HT1080 (cell line): ENCODE measurements at places on chromosomes 7 and 10.

DNA sequence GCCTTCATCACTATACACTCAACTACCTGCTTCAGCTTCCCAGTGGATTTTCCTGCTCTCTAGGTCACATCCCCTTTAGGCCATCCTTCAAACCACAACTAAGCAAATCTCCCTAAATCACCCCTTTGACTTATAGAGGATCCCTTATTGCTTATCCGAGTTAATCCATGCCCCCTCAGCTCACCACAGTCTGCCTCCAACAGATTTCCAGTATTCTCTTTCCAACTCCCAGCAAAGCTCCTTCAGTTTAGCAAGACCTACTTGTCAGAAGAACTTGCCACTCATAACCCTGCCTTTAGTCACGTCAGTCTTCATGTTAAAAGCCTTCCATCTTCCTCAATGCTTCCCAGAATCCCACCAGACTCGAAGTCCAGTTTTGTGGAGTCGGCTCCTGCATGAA is 38.6 kb downstream of the RAPGEF5 start:
- no peak for DNase-seq

DNA sequence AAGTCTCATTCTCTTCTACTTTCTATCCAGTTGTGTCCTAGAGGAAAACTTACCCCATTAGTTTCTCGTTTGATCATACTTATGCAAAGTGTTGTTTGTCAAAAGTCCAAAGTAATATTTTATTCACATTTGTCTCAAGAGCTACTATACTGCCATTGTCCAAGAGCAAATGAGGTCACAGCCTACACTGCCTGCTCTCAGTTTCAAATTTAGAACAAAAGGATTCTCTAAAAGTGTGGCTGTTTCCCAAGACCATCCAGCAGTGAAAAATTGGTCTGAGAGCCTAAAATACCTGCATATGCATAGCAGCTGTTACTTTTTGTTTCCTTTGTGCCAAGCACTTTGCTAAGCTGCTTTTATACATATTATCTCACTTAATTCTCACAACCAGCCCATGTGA is 439.5 kb upstream of the NFE2L3 start:
- no peak for DNase-seq

DNA sequence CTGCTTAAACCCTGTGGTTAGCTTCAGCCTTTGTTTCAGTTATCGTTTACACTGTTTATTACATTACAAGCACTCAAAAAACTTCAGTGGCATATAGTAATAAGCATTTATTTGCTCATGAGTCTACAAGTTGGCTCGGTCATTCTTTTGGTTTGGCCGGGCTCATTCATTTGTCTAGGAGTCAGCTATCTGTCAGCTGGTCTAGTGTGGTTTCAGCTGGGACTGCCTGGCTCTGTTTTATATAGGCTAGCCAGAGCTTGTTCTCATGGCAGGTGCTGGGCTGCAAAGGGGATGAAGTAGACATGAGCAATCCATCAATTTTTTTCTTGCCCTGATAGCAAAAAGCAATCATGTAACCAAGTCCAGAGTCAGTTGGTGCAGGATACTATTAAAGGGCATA is 103.6 kb downstream of the MKLN1 start:
- peak; percentile 26 for DNase-seq

DNA sequence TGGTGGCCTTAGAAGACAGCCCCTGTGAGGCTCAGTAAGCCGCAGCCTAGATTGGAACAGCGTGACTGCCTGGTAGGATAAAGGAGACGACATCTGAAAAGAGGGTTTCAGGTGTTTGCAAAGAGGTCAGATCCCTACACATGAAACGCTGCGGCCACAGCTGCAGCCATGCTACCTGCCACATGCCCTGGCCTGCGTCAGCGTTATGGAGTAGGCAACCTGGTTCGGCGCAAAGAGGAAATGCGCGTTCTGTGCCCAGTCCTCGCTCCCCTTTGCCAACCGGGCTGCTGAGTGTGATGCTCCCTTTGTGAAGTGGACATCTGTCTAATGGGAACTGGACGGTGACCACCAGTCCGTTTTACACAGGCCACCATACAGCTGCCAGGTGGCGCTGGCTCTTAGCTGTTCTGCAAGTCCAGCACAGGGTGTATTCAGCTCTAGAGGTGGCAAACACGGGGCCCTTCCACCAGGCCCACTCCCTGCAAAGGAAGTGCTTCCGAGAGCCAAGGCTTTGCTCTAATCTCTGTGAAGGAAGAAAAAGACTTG is 160.3 kb downstream of the CELF2 start:
- no peak for DNase-seq

DNA sequence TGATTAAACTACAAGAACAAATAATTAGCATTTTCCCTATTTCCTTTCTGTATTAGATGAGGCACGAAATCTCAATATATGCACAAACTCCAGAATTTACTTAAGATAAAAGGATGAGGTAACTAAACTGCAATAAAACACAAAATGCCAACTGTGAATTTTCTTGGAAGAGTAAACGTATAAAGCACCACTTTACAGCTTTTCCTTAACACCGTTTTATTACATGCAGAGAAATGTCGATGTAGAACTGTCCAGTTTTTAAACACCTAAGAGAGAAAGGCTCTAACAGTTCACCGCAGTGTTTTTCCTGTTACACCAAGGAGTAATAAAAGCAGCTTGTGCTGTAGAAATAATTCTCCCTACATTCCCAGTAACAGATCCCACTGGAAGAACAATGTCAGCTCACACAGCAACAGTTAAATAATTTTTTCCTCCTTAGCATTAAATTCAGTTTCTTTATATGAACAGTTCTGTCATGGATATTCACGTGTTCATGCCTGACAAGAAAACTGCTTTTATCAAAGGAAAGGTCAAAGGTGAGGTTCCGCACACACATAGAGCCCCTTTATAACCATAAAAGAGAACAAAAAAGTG is 52.0 kb downstream of the MINDY3 start:
- DNase-seq, result no peak

DNA sequence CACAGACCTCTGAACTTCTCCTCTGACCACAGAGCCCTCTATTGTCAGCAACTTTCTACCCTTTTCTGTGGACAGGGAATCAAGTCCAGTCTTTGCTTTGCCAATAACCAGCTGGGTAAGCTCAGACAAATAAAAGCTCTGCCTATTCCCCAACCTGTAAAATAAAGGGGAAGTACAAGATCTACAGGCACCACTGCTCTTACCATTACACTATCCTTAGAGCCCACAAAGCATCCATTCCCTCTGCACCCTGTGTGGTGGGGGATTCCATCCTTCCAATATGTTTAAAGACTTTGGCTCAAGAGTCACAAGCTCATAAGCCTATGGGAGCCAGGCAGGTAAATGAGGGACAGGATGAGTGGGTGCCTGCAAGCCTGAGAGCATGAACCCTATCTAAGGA is 88.2 kb downstream of the PARD3 start:
- no peak for DNase-seq

DNA sequence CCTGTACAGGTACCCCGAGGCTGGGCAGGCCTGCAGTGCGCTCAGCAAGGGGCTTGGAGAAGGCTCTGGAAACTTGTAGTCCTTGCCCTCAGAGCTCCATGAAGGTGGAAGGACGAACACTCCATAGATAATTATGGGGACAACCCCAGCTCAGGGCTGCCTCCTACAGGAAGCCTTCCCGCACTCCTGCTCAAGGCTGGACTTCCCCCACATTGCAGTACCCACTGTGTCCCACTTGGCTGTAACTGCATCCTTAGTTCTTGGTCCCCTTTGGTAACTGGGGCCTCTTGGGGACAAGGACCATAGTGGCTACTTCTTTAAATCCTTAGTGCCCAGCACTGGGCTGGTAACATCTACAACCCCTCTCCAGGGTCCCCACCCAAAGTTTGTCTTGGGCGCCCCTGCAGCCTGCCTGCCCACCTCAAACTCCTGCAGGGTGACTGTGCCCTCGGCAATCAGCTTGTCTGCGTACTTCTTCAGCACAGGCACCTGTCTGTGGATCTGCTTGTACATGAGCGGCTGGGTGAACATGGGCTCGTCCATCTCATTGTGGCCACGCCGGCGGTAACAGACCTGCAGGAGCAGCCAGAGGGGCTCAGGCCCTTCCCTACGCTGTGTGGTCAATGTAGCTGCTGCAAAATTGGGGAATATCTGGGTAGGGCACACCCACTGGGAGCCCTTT is 17.1 kb downstream of the OGDHL start:
- DNase-seq, result no peak

- DNase-seq, result no peak
Measured at GRCh38 chr10:96497391-96497790, 16.3 kb downstream of the TLL2 start.

- no peak for DNase-seq
Measured at GRCh38 chr10:86798611-86799010, 42.2 kb downstream of the BMPR1A start.

- no peak for DNase-seq
Measured at GRCh38 chr10:48444861-48445841, 138.7 kb downstream of the MAPK8 start.

DNA sequence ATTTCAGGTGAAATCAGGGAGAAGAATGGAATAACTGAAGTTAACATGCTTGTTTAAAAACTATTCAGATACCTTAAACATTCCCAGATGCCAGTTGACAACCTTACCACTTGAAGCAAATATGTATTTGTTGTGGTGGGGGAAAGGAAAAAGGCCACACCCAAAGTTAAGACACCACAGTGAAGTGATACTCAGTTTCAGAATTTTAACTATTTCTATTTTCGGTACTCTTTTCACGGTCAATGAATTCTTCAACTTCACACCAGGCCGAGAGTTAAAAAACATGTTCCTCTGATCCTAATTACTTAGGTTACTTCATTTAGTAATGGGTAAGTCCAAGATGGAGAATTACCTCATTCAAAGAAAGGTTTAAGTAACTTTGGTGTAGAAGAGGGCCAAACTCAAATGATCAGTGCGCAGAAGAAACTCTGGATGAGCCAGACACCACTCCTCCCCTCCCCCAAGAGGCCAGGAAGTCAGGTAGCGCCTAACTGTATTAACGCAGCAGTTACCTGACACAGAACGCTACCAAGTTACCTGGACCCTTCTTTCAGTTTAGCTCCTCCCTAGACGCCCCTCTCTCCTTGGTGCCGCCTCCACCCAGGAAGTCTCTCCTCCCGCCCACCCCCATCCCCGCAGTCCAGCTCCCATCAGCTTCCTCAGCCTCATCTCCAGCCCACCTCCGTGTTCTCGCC is 700 bp downstream of the MTPN start:
- no peak for DNase-seq

GRCh38 chr7:133434246-133434865 is 181.5 kb downstream of the EXOC4 start:
- DNase-seq, result peak; percentile 28

DNA sequence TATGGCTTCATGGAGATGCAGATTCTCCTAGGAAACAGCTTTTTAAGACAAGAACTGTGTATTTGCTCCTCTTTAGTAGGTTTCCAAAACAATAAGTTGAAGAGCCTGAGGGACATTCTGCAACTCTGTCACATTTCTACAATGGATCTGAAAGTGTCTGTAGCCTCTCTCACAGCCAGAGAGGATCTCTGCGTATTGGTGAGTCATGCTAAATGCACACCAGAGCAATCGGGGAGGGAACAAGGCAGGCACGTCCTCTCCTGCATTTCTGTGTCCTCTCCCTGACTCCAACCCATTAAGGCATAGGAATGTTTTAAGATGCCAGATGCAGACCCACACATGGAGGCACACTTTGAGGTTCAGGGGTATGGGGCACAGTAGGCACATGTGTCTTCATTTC is 1126.4 kb upstream of the GHITM start:
- DNase-seq, result peak; percentile 56

GRCh38 chr10:58513188-58514110 is 777 bp downstream of the BICC1 start:
- DNase-seq, result peak; percentile 59

DNA sequence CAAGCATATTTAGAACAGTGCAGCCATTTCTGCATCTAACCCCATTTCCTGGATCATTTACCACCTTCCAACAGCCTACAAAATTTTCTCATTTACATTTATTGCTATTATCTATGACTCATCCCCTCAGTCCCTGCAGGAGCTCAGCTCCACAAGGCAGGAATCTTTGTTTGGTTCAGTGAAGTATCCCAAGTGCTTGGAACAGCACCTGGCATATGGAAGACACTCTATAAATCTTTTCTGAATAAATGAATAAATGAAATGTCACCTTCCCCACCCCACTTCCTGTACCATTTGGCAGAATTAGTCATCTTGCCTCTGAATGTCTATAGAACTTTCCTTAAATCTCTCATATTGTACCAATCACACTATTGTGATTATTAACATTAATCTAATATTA is 110.7 kb downstream of the HIP1 start:
- DNase-seq, result no peak

DNA sequence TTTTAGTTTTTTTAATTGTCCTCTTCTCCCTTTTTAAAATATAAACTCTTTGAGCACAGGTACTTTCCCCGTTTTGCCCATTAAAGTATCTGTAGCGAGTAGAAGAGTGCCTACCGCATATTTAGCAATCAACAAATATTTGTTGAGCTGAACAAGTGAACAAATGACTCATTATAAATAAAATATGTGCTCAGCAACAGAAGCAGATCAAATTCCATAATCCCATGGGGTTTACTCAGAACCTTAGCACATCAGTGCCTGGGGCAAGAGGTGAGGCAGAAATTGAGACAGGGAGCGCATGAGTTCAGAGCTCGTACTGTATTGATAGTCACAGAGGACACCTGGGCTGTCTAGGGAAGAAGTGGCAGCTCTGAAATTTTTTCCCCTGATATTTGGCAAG is 161.0 kb downstream of the SEM1 start:
- no peak for DNase-seq

- DNase-seq, result no peak
Measured at GRCh38 chr7:2006231-2006771, 226.4 kb downstream of the MAD1L1 start.

- DNase-seq, result no peak
Measured at GRCh38 chr10:36783400-36783799, 342.0 kb upstream of the ANKRD30A start.

- peak; percentile 31 for DNase-seq
Measured at GRCh38 chr7:121032645-121033460, 44.3 kb downstream of the CPED1 start.

DNA sequence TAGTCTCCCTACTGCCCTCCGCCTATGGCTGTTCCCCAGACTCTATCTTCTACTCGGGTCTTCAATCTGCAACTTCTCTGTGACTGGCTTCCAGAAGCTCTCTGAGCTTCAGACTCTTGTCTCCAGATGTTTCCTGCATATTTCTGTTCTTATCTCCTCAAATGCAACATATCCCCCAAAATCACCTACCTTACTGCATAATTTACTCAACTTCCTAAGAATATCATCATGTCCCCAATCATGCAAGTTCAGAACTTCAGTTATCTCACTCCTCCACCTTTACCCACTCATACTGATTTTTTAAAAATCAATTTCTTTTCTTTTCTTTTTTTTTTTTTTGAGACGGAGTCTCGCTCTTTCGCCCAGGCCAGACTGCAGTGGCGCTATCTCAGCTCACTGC is 68.8 kb downstream of the RAPGEF5 start:
- DNase-seq, result no peak
